ENCODE measurements at places on chromosomes 7 and 10.

DNA sequence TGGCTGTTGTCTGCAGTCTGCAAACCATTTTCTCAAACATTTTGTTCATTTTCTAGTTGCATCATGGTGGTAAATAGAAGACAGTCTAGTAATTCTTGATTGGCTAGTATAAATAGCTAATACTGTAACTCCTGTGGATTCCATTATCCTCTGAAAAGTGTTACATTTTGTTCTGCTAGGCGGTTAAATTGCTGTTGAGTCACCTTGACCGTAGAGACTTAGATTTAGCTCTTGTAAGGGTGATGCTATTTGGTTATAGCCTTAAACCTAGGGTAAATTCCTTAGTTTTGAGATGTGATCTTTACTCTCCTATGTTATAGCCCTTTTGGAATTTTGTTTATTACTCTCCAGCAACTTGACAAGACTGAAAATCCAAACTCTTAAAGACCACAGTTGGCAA, 58.8 kb downstream of the SHOC2 start:
- no peak for DNase-seq

- no peak for DNase-seq
These were observed 615 bp downstream of the ARHGAP12 start for GRCh38 chr10:31927884-31928548.

DNA sequence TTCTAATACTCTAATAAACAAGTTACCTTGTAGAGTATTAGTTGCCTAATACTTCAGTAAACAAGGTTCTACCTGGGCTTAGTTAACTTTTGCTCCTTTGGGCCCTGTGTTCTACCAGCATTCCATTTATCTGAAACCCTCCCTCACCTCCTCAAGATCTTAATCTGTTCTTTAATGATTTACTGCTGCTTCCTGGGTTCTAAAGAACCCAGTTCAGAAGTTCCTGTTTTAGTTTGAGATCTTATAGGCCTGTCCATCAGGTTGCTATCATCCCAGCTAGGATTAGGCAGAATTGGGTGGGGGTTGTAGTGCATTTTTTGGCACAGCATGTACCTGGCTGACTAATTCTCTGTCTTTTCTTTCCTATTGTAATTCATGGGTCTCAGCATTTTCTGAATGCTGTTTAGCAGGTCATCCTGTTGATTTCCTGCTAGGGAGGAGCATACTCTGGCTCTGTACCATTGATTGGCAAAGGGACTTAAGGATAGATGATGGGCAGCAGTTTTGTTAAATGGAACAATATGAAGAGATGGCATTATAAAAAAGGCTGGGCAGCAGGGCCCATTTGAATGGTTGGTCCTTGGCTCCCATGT, 53.7 kb upstream of the TMEM248 start:
- no peak for DNase-seq

GRCh38 chr7:155774947-155775346, 37.3 kb downstream of the SHH start:
- no peak for DNase-seq

- no peak for DNase-seq
These were observed 183.1 kb upstream of the PRSS58 start for GRCh38 chr7:142440906-142441411.

DNA sequence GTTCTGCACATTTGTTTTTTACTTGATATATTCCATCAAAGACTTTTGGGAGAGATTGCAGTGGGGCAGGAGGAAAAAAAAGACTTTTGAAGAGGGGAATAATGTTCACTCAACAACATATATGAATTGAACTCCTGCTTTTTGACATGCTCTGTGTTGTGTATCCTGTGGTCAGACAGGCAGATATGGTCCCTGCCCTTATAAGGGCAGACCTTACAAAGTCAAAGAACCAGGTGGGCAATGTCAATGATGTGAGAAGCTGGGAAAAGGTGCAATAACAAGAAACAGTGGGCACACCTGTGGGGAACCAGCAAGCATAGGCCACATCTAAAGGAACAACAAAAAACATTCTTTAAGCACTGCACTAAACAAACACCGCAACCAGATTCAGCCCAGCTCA, 8.2 kb downstream of the AIFM2 start:
- DNase-seq = no peak

GRCh38 chr10:78763651-78764395, 304.9 kb upstream of the ZMIZ1 start:
- DNase-seq = peak; percentile 46

DNA sequence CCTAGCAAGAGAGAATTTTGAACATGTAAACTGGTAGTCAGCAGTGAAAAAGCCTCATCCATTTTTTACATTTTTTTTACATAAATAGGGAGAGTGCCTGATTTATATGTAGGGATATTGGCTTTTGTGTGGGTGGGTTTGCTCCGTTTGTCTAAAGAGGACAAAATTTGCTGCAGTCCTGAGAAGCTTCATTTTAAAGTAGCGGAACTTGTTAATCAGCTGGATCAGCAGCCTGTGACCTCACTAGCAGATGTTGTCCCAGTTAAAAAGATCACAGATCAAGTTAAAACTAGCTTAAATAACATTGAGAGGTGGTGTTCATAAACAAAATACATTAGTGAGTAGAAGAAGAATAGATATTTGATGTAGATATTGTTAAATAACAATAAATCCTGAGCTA, 2.6 kb downstream of the ATRNL1 start:
- no peak for DNase-seq

DNA sequence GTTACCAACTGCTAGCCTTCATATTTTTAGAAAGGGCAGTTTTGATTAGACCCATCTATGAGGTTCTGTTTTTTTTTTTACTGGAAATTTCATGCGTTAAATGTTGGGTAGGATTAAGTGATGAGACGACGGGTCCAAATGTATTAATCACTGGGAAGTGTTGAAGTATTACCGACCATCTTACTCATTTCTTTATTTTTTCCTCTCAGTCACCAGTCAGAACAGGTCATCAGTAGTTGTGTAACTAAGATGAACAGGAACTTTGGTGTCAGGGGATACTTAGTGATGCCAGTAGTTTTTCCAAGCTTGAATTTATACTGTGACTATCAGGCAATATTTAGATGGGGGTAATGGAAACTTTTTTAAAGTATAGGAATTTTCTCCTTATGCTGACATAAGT, 14.2 kb downstream of the TFAM start:
- DNase-seq = no peak

DNA sequence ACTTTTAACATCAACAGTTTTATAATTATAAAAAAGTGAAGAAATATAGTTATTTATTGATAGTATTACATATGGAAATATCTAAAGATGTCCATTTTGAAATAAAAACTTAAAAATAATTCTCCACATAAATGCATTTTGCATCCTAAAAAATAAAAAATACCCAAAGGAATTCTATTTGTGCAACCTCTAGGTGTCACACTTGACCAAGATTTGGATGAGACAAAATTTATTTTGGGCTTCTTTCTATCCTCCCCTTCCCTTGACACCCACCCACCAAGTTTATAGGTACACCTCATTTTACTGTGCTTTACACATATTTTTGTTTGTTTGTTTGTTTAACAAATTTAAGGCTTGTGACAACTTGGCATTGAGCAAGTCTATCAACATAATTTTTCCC, 3.3 kb upstream of the THSD7A start:
- no peak for DNase-seq

DNA sequence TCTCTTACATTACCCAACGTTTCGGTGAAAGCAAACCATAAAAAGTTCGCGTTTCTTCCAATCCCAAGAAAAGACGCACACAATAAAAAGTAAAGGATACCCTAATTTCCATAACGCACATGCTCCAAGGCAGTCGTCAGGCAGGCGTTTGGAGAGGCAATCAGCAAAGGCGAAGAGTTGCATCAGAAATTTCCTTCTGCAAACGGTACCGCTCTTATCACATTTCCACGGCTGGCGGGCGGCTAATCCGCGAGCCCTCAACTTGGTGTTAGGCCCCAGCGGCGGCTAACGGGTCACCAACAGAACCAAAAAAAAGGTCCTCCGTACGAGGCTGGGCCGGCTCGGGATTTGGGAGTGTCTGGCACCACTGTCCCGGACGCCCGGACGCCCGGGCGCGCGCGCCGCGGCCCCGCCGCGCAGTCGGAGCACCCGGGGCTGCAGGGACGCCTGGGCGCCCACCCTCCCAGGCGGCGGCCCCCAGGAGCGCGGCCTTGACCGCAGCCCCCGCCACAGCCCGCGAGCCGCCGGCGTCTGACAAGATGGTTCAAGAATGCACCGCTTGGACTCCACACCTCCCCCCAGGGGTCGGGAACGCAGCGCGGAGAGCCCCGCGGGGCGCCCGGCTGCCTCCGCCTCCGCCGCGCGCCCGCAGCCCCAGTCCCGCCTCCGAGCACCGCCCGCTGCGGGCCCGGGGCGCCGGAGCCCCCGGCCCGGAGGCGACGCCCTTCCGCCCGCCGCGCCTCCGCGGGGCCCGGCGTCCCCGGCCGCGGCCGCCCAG, 9.8 kb upstream of the GRB10 start:
- no peak for DNase-seq

DNA sequence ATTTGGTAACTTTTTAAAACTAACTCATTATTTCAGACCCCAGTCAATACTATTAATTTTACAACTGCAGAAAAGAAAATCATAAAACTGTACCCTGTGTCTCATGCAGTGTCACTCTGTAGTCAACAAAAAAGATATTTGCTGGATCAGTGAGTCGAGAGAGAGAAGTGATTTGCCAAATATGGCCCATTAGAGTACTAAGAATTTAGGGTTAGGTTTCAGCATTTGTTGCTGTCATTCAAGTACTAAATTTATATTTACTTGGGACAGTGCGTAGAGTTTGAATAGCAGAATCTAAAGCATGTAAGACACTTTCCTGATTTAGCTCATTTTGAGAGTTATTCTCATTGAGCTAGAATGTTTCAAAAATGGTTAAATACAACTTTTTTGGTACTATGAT, 38.9 kb downstream of the CACNA2D1 start:
- no peak for DNase-seq

- DNase-seq = no peak
These were observed 885 bp upstream of the SYPL1 start for GRCh38 chr7:106112972-106113421.

DNA sequence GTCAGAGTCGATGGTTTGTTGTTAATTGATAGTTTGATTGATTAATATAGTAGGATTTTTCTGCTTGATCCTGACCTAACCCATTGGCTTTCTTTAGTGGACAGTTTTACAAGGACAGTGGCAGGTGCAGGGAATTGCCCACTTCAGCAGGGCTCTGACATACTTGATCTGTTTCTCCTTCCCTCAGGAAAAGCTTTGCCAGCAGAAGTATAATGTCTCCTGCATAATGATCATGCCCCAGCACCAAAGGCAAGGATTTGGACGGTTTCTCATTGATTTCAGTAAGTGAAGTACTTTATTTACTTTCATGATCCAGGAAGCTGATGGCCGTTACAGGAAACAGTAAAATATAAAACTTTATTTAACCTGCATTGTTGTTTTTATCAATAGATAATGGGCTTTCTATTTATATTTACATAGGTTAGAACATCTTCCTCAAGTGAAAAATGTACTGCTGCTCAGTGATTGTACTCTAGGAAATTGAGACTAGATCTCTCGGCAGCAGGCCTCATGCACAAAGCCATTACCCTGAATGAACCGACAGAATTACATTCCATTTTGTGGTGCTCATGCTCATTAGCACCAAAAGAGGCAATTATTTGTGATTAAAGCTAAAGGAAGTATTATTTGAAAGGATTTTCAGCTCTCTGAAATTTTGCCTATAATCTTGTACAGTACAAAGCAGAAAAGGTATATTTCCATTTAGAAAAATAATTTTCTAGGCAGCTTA, 122.5 kb upstream of the SAMD8 start:
- no peak for DNase-seq

- peak; percentile 35 for DNase-seq
These were observed 1.7 kb downstream of the SFXN3 start for GRCh38 chr10:101032637-101033224.

GRCh38 chr7:75915416-75916156, 631 bp downstream of the POR start:
- DNase-seq = no peak

GRCh38 chr7:140635345-140635744, 5.3 kb downstream of the DENND2A start:
- DNase-seq = no peak

GRCh38 chr7:68185631-68186456, 1189.2 kb downstream of the TYW1 start:
- DNase-seq = no peak

DNA sequence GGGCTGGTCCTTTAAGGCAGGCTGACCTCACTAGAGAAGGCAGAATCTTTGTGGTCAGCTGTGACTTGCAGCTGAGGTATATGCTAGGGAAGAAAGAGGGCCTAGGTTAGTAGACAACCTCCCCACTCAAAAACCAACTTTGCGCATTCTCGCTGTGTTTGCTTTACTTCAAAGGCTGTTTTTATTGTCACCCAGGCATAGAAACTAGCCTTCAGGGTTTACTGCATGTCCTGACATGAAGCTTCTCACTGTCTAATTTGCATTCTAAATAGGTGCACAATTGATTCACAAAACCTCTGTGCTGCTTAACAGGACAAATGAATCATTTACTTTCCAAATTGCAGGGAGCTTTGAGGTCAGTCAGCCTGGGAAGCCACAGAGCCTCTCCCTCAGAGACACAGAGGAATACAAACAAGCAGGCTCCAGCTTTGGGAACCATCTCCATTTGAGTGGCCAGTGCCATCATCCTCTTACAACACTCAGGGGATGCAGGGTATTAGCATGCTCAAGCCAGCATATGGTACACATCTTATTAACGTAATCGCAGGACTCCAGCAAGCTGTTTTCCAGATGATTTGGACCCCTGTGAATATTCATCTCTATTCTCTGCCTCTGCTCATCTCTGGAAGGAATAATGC, 596.4 kb upstream of the GHITM start:
- DNase-seq = no peak

GRCh38 chr10:17144032-17144431, 14.4 kb upstream of the CUBN start:
- DNase-seq = no peak

DNA sequence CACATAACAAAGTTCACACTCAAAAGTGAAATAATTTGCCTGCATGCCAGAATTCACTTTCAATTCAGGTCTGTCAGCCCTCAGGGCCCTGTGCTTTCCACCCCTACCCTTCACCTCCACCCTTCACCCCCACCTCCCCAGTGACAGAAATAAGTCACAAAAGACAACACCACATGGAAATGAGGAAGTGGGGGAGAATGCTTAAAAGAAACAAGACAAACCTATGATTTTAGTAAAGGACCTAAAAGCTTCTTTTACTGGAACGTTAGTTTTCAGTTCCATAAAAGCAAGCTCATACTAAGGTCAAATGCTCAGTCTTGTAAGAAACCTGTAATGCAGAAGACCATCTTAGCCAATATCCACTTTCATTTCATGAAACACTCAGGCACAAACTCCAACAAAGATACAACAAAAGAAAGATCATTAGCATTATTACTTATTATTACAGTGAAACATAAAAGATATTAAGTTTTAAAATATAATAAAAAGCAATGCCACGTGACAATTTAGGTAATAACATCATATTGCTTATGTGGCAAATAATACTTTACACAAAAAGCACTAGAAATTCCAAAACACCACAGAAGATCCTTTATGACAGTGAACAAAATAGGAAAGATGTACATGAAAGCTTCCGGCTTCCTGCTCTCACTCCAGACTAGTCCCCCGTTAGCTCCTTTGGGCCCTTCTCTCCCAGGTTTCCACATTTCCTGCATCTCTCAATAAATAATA, 112.1 kb downstream of the LMBR1 start:
- peak; percentile 20 for DNase-seq
